Suppressor macrophage treated with lipopolysaccharide for 4 hours (primary cell): ENCODE measurements at places on chromosomes 5 and 9.

DNA sequence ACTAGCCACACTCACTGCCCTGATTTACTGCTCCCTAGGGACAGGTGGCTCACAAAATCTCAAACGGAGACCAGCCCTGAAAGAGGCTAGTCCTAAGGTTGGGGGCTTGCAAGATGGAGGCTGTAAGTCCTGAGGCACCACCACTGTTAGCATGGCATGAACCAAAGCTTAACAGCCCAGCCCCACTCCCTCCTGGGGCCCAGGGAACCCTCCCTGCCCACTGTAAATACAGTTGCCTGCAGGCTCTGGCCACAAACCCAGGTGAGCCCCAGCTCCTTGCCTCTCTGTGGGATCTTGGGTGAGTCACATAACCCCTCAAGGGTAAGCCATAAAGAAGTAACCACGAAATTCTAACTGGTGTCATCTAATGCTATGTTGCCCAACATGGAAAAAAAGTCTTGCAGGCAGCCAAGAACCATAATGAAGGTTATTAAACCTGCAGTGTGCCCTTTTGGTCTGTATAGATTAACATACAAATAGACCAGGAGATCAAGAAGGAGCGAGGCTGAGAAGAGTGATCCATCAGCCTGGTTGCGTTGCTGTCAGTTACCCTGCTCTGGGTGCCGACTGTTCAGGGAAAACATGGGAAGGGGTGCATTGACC is 1.7 kb upstream of the POMT1 start:
- no peak for DNase-seq

- DNase-seq, result no peak
Observed at GRCh38 chr9:127183814-127184582, 61.6 kb upstream of the ANGPTL2 start.

DNA sequence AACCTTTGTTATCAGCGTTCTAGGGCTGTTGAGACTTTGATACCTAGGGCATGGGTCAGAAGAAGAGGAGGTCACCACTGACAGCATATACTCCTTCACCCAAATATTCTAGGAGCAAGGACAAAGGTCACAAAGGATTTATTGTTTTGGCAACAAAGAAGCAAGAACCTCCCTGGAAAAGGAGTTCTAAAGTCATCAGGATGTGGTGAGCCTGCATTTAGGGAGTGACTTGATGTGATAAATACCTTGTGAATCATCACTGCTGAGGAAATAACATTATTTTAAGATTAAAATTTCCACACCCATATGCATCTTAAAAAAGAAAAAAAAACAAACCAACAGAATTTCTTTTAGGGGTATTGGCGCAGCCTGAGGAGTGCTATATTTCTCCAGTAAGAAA is 13.9 kb downstream of the IFNA1 start:
- no peak for DNase-seq

DNA sequence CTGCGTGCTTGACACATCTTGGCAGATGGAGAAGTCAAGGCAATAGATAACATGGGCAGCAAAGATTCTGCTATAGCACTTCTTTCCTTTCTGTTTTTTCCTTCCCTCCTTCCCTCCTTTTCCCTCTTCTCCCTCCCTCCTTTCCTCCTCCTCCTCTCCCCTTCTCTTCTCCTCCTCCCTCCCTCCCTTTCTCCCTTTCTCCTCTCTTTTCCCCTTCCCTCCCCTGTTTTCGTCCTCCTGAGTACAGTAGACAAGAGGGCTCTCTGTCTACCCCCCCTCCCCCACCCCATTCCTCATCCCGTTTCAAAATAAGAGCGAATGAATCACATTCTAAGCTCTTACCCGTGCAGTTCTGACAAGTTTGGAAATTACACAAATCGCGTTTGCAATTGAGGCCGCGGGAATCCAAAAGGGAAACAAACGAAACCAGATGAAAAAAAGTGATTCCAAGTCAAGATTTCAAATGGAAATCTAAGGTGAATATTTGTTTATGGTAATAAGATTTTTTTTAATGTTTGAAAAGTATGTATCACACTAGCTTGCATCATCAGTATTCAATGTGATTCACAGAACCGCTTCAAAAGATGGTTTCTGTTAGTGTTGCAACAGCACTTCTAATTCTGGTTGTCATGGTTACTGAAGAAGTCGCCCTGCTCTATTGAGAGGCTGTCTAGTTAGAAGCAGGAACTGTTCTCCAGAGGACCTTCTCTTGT is 1.3 kb downstream of the NIM1K start:
- DNase-seq, result peak; percentile 90

- DNase-seq, result no peak
Observed at GRCh38 chr9:116285320-116285719, 131.7 kb downstream of the PAPPA start.
